Activated B cell treated with CpG ODN at 0.5 μM for 24 hours (primary cell): ENCODE measurements at places on chromosomes 2 and 18.

DNA sequence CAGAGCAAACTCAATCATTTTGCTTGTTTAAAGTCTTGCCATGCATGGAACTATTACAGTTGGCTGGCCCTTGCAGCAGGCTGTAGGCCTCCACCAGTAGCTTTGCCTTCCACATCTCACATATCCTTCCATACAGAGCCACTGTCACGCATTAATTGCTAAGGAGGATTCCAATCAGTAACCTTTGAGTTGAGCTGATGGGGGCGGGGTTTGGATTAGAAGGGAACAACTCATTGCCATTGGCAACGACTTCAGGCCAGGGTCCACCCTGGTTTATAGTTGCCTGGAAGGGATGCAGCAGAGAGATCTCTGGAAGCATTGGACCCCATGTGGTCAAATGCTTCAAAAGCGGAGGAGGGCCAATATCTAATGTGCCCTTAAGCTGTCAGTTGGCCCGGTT lies 63.3 kb upstream of the TTC39C start:
- no peak for DNase-seq

- DNase-seq = no peak
Observed at GRCh38 chr2:86019121-86019520, 86.6 kb downstream of the POLR1A start.

- no peak for DNase-seq
Observed at GRCh38 chr2:73053316-73054114, 18.0 kb downstream of the SFXN5 start.

- DNase-seq = no peak
Observed at GRCh38 chr2:105294844-105295481, 34.6 kb downstream of the TGFBRAP1 start.

DNA sequence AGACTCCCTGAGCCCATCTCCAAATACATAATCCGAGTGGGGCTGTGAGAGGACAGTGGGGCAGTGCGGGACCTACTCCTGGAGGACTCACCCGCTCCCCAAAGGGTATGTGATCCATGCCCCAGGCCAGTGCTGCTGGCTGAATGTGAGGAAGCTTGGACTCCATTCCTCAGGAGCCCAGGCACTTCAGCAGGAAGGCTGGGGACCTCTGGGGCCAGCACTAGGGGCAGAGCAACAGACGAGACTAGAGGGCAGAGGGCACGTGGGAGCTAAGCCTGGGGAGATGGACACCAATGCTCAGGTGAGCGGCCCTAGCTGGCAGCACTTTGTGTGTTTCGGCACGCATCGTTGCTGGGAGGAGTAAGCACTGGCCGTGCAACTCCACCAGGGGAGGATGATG lies 84.9 kb downstream of the MALT1 start:
- no peak for DNase-seq
